ENCODE measurements at places on chromosomes 5 and 9.
A peak's percentile ranks its signal among the peaks of the same experiment; 100 is the strongest.

GRCh38 chr5:144120661-144121180, 49.7 kb downstream of the YIPF5 start:
- H3K4me3 ChIP-seq, result no peak overlapping the region
- H3K4me1 ChIP-seq, result peaks cover 8% of the 10 kb centered on the region
- no peak overlapping the region for H3K27ac ChIP-seq
- no peak for DNase-seq
- no peaks in the 10 kb centered on the region for H3K27me3 ChIP-seq

DNA sequence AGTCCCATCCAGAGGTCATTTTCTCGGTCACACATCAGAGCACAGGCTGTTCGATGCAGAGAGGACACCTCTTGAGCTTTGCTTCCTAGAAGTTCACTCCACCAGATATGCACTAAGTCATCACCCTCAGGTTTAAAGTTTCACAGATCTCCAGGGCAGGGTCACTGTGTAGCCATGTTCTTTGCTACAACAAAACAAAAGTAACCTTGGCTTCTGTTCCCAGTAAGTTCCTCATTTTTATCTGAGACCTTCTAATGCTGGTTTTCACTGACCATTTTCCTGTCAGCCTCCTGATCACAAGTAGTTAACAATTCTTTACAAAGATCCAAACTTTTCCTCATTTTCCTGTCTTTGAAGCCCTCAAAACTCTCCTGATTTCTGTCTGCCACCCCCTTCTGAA, 97.5 kb upstream of the CTSV start:
- H3K4me3 ChIP-seq, result no peak overlapping the region
- no peaks in the 10 kb centered on the region for H3K4me1 ChIP-seq
- no peaks in the 10 kb centered on the region for H3K27me3 ChIP-seq
- no peak overlapping the region for H3K27ac ChIP-seq
- DNase-seq, result no peak

GRCh38 chr9:135302329-135303279, 177.0 kb upstream of the PPP1R26 start:
- no peaks in the 10 kb centered on the region for H3K36me3 ChIP-seq
- H3K4me1 ChIP-seq, result no peaks in the 10 kb centered on the region
- DNase-seq, result no peak
- H3K27ac ChIP-seq, result no peak overlapping the region

DNA sequence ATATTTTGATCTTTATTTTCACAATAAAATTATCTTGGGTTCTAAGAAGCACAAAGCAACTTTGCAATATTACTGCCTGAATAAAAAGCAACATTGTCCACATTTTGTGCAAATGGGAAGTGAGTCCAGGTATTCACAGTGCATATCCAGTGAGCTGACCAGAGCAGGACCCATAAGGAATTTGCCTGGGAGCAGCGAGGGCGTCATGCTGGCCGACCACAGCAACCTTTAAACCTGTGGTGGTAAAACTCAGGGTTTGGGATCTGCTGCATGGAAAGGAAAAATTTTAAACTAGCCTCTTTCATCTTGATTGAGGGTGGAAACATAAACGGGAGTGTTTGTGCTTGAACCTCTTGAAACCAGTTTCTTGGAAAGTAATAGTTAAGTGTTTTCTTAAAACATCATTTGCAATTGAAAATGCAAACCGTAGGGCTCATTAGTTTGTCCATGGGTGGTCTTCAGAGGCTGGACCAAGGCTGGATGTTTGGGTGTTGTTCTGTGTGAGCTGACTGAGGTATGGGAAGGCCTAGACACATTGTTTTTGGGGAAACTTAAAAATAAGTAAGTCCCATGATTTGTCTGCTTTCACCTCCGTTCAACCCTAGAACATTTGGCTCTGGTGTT, 85.0 kb upstream of the ANKH start:
- no peaks in the 10 kb centered on the region for H3K36me3 ChIP-seq
- peaks cover 16% of the 10 kb centered on the region for H3K4me1 ChIP-seq
- H3K27me3 ChIP-seq, result no peaks in the 10 kb centered on the region
- DNase-seq, result no peak

DNA sequence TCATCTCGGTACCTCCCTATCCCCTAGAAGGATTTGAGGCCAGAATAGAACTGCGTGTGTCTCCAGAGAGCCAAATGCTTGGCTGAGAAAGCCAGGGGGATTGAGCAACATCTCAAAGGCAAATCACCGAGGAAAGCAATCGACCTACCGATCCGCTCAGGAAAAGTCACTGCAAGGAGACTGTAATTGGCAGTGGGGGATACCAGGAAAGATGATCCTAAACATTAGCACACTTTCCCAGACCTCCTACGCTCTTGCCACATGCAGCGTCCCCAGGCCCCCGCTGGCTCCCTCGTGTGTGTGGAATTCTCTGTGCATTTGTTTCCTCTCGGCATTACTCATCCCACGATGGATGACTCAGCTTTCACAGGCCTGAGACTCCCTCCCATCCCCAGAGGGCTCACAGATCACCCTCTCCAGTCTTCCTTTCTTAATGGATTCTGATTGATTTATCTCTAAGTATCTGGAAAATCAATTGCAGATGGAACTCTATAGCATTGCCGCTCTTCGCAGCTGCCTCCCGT, 82.2 kb upstream of the ICE1 start:
- no peaks in the 10 kb centered on the region for H3K27me3 ChIP-seq
- peak overlapping the region; percentile 17 for H3K27ac ChIP-seq
- no peaks in the 10 kb centered on the region for H3K36me3 ChIP-seq
- no peak overlapping the region for H3K4me3 ChIP-seq

- no peaks in the 10 kb centered on the region for H3K36me3 ChIP-seq
- no peak for DNase-seq
- no peak overlapping the region for H3K4me3 ChIP-seq
- H3K27ac ChIP-seq, result no peak overlapping the region
- H3K27me3 ChIP-seq, result peaks cover 46% of the 10 kb centered on the region
- peaks cover 14% of the 10 kb centered on the region for H3K4me1 ChIP-seq
Observed at GRCh38 chr5:133473291-133473690, 139.1 kb downstream of the FSTL4 start.

DNA sequence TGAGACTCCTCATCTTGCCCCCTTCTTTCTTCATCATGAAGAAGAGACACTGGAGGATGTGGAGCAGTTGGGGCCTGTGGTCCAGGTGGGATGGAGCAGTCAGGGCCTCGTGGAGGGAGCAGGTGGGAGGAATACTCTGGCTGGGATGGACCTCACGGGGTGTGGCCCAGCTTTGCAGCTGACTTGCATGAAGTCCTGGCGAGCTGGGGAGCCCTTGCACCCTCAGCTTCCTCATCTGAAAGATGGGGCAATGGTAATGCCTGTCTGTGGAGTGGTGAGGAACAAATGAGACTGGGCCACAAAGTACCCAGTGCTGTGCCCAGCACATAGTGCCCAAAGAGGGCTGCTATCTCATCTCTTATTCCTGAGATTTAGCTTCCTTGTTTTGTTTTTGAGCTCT, 91.5 kb downstream of the DAB2IP start:
- H3K4me3 ChIP-seq, result peak overlapping the region; percentile 76
- DNase-seq, result no peak
- H3K27me3 ChIP-seq, result no peaks in the 10 kb centered on the region
- H3K4me1 ChIP-seq, result peaks cover 99% of the 10 kb centered on the region

GRCh38 chr9:70340572-70340971, 73.9 kb downstream of the KLF9 start:
- H3K27ac ChIP-seq, result no peak overlapping the region
- DNase-seq, result no peak
- peaks cover 25% of the 10 kb centered on the region for H3K36me3 ChIP-seq
- peaks cover 9% of the 10 kb centered on the region for H3K4me1 ChIP-seq
- no peaks in the 10 kb centered on the region for H3K27me3 ChIP-seq

DNA sequence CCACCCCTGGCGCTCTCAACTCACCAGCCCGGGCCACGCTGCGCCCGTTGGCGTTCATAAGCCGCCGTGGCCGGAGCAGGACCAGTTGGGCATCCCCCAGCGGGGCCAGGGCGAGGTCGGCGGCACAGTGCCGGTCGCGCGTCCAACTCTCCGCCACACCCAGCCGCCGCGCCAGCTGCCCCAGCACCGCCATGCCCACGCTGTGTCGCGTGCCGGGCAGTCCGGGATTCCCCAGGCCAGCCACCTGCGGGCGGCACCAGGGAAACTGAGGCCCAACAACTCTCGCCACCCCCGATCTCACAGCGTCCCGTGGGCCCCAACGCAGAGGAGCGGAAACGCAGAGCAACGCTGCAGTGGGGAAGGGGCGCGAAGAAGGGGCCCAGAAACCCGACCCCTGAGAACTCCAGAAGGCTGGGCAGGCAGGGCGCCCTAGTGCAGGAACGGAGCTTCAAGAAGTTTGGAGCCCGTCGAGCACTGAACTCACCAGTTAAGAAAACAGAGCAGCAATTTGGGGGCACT, 453 bp downstream of the PTRH1 start:
- peaks cover 37% of the 10 kb centered on the region for H3K4me1 ChIP-seq
- DNase-seq, result peak; percentile 37
- peak overlapping the region; percentile 89 for H3K27ac ChIP-seq
- no peaks in the 10 kb centered on the region for H3K27me3 ChIP-seq
